ENCODE measurements at places on chromosomes 3 and 15.

DNA sequence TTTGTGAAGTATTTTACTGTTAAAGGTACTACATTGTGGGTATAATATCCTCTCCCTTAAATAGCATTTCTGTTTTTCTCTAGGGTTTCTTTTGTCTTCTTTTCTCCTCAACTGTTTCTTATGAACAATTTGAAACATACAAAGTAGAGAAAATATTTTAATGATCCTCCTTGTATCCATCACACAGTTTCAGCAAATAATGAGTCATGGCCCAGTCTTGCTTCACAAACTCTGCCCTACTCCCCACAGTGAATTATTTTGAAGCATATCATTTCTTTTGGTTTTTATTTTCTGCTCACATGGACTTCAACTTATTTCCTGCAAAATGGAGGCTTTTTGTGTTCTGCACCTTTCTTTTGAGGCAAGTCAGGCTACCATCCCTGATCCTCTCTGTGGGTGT is 6.1 kb upstream of the SCAANT1 start:
- DNase-seq = no peak

DNA sequence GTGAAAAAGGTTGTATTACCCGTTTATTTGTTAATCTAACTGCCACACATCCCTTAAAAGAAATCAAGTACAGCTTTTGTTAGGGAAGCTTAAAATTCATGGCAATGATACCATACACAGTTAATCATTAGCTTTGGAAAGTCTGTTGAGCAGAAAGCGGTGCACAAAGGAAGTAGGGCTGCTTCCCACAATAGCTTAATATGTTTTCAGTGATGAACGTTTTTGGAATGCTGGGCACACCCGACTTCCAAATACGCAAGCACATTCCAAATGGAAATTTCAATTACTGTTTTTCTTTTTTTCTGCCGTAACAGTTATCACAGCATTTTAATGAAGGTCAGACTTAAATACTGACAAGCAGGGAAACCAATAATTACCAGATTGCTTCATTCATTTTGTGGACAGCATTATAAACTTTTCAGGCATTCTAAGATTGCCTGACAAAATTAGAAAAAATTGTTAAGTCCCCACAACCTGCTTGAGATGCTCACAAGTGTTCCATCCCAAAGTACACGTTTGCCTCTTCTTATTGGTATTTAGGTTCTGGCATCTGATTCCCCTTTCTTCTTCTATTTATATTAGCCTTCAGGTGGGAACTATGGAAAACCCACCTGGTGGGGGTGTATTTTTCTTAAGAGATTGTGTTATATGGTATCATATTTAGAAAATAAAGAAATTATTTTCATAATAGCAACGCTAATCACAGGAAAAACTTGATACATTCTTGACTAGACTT is 1.1 kb upstream of the ECT2 start:
- no peak for DNase-seq

DNA sequence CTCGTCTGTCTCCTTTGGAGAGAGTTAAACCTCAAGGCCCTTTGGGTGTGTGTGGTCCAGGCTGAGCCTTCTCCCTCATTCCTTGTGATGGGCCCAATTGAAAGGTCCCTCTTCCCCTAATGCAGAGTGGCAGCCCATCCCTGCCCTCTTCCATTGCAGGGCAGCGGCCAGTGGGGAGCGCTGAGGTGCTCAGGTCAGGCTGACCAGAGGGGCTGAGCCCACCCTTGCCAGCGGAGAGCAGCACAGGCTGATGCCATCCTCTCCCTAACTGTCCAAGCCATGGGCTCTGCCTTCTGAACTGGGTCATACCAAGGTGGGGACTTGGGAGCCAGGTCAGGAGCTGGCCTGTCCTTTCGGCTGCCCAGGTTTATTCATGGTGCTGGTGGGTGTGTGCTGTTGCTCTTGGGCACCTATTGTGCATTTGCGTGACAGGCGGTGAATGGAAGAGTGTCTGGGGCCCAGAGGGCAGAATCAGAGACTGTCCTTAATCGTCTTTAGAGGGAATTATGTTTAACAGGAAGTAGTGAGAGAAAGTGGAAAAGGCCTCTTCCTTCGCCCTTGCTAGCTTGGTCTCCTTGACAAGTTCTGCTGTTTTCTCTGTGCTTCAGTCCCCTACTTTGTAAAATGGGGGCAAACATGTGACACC is 96.9 kb downstream of the VGLL4 start:
- DNase-seq = no peak

DNA sequence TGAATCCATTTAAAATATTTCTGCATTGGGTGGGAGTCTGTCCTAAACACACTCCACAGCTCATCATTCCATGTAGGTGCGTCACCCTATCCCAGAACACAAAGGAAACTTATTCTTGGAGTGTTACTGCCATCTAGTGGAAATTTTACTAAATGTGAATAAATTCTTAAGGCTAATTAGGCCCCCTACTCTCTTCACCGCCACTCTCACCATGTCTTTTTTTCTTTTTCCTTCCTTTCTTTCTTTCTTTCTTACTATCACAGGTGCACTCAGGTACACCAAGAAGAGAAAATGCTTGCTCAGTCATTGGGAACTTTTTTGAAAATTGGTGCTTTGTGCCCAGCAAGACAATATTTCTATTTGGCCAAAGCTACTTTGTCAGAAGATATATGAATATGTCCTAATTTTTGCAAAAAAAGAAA is 26.4 kb upstream of the ATP8B4 start:
- no peak for DNase-seq

DNA sequence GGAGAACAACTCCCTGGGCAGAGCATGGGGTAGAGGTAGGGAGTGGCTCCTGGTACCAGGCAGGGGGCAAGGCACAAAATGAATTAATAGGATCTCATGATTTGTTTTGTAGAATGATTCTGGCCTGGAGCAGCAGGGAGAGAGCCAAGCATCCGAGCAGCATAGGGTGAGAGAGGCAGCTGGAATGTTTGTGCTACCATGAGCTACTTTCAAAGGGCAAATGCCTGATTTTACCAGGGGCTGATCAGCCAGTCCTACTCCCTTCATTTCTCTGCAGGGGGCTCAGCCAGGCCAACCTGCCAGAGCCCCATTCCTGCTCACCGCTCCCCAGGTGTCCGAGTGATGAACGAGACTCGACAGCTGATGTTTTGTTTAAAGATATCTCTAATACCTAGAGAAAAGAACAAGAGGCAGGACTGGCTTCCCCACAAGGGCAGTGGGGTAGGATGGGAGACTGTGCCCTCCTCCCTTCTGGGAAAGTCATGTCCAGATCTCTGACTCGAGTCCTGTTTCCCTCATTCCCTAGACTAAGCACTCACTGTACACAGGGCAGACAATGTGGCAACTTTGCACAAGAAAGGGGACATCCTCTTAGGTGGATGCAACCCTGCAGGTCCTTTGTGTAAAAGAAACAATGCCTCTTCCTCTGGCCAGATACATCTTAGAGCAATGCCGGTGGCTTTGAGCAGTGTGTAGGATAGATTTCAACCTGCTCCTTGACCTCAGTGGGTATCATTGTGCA is 12.9 kb downstream of the DUOX2 start:
- DNase-seq = no peak

DNA sequence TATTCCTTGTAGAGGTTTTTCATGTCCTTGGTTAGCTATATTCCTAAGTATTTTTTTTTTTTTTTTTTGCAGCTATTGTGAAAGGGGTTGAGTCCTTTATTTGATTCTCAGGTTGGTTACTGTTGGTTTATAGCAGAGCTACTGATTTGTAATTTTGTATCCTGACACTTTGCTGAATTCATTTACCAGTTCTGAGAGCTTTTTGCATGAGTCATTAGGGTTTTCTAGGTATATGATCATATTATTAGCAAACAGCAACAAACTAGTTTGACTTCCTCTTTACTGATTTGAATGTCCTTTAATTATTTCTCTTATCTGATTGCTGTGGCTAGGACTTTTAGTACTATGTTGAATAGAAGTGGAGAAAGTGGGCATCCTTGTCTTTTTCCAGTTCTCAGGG is 737.4 kb downstream of the ZNF385D start:
- DNase-seq = no peak

- DNase-seq = no peak
Observed at GRCh38 chr15:57911247-57911646, 154.3 kb downstream of the ALDH1A2 start.

DNA sequence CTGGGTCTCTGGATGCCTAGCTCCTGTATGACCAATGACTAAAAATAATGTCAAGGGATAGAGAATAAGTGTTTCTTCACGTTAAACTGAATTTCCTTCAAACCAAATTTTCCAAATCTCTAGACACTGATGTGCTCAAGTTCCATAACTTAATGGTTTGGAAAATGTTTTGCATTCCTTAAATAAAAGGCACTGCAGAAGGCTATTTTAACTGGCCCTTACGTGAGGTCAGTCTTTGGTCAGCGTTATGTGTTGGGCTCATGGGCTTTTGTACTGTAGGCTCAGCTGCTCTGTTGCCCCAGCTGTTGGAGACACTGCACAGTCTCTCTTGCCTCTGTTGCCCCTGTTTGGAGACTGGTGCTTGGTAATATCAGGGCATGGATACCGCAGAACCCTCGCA is 188.5 kb downstream of the TPRG1 start:
- DNase-seq = no peak

DNA sequence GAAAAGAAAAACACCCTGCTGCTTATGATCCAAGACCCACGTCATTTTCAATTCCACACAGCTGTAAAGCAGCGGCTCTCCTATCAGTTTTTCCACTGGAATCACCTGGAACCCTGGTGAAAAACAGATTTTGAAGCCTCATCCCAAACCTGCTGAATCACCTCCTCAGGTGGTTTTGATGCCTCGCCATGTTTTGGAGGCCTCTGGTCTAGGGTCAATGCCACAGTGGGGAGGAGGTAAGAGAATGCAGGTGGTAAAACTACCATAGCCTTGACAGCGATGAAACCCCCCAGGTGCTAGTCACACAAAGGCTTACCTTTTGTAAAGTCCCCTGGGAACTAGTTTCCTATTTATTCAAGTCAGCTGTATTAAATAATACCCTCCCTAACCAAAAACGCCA is 24.8 kb downstream of the MYO1E start:
- DNase-seq = no peak

GRCh38 chr3:140164922-140165590 is 230.1 kb downstream of the CLSTN2 start:
- DNase-seq = no peak

DNA sequence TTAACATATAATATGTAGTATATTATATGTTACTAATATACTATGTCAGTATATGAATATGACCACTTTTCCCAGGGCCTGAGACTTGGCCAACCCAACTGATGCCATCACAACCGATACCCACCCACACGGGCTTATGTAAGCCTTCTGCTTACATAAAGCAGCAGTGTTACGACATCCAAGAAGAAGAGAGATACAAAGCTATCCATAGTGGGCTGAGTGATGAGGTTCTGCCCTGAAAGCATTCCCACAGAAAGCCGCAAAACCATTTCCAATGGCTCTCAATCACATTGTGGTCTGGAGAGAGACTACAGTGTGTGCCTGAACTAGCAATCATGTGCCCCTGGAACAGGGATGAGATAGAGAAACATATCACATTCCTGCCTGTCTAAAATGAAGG is 177.9 kb downstream of the PLOD2 start:
- DNase-seq = no peak

DNA sequence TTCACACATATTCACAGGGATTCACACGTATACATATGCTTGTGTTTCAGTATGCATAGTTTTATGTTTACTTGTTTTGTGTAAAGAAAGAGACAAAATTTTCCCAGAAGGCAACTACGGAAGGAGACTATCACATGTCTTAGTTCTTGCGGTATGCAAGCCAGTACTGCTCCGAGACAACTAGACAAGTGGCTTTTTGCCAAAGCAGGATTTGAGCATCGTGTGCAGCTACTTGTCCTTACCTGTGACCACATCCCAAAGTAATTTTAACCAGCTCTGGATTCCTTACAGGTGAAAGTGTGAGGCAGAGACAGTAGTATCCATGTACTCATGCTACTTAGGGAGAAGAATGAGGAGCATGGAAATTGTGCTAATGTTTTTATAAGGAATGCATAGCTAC is 591.4 kb upstream of the NR2F2 start:
- DNase-seq = no peak

DNA sequence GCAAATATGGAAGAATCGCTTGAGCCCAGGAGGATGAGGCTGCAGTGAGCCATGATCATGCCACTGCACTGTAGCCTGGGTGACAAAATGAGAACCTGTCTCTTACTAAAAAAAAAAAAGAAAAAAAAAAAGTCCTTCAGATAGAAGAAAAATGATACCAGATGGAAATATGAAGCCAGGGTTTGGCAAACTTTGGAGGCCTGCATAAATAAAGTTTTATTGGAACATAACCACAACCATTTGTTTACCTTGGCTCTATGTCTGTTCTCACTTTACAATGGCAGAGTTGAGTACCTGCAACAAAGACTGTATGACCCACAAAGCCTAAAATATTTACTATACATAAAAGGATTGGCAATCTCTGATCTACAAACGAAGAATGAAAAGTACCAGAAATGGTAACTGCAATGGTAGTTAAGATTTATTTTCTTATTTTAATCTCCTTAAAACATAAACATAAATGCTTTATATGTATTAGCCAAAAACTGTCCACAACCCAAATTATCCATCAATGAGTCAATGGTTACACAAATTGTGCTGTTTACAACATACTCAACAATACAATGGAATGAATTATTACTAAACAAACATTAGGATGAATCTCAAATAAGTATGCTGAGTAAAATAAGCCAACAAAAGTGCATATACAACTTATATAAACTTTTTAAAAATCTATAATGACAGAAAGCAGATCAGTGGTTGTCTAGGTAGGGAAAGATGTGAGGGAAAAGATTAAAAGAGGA is 41.8 kb downstream of the GOLGB1 start:
- no peak for DNase-seq

GRCh38 chr15:98241032-98241554 is 280.6 kb downstream of the ARRDC4 start:
- DNase-seq = no peak

DNA sequence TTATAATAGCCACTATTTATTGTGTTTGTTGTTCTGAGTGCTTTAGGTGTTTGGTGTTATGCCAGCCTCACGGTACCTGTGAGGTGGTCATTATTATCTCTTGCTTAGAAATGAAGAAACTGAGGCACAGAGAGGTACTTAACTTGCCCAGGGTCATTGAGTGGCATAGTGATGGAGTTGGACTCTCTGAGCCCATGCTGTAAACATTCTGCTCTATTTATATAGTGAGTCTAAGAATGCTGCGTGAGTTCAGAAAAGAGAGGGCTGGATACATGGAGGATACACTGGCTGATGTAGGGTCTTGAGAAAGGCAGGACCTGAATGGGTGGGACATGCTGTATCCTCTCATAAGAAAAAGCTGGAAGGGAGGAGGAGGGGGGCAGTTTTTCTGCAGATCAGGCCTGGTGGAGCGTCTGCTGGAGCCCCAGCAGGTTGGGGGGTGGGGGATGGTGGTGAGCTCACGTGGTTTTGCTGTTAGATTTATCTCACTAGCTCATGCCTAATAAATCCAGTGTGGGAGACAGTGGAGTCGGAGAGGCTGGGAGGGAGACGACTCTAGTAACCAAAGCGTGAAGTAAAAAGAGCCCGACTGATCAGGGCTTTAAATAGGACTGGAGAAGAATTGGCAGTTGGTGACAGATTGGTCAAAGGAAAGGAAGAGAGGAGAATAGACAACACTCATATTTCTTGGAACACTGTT is 16.0 kb downstream of the MED12L start:
- DNase-seq = no peak

GRCh38 chr3:142857056-142857455 is 31.8 kb downstream of the PCOLCE2 start:
- no peak for DNase-seq
